ENCODE measurements at places on chromosomes 3 and 15. TPM values are rescaled to one million over a fixed set of nuclear protein-coding genes. Genes with fewer than 3 reads are reported as not detected.

DNA sequence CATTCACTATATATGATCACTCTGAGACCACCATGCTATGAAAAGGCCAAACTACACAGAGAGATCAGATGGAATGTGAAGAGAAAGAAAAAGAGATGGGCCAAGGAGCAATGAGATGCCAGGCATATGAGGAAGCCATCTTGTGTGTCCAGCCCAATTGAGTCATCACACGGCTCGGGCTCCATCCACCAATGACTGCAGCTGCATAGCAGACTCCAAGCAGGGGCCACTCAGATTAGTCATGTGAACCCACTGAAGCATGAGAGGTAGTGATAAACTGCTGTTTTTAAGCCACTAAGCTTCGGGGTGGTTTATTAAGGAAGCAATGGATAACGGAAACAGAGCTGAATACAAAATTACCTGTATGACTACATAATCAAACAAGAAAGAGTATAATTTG is 185.9 kb downstream of the SUCLG2 start:
- H3K4me3 ChIP-seq: no peak overlapping the region
- H3K27ac ChIP-seq: no peak overlapping the region
- DNase-seq: no peak
- no peaks in the 10 kb centered on the region for H3K36me3 ChIP-seq
- H3K4me1 ChIP-seq: no peaks in the 10 kb centered on the region

- no peaks in the 10 kb centered on the region for H3K27me3 ChIP-seq
- H3K4me3 ChIP-seq: no peak overlapping the region
- no peaks in the 10 kb centered on the region for H3K36me3 ChIP-seq
- DNase-seq: no peak
- H3K4me1 ChIP-seq: no peaks in the 10 kb centered on the region
- no peak overlapping the region for H3K27ac ChIP-seq
Measured at GRCh38 chr3:146679995-146680394, 74.8 kb upstream of the PLSCR5 start.

- H3K27me3 ChIP-seq: no peaks in the 10 kb centered on the region
- no peaks in the 10 kb centered on the region for H3K36me3 ChIP-seq
- no peak overlapping the region for H3K27ac ChIP-seq
Measured at GRCh38 chr3:175304404-175304803, 445.3 kb downstream of the NAALADL2 start.

DNA sequence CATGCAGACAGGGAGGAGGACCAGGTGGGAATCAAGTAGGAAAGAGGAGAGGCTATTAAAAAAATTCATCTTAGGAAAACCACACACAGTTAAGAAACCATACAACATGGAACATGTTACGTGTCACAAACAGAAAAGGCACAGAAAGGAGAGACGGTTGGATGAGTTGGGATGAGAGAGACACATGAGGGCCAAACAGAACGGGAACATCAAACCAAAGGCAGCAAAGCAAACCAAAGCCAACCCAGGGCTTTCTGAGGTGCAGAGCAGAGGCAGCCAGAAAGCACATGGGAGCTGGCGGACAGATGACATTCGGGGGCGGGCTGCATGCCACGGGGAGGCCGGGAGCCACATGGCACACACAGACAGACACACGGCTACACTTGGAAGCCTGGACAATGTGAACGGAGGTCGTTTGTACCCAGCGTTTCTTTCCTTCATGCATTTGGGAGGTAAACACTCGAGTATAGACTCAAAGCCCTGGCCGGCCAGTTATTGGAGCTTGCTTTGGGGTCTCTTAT is 8.6 kb upstream of the SEC13 start:
- H3K36me3 ChIP-seq: no peaks in the 10 kb centered on the region
- peak overlapping the region; percentile 66 for H3K27ac ChIP-seq
- no peak overlapping the region for H3K4me3 ChIP-seq
- no peaks in the 10 kb centered on the region for H3K27me3 ChIP-seq
- peak; percentile 65 for DNase-seq

DNA sequence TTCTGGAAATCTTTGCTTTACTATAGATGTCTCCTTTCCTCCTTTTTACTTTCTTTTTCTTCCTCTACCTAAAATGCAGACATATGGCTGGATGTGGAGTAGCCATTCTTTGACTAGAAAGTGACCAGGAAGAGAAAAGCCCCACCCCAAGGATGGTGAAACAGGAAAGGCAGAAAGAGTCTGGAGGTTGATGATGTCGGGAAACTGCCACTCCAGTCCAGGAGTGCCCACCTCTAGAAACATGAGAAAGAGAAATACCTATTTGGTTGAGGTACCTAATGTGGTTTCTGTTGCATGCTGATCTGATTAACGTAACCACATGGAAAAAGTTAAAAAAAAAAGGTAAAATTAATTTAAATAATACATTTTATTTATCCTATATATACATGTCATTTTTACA is 55.2 kb upstream of the SSR3 start:
- no peak for DNase-seq
- no peak overlapping the region for H3K4me3 ChIP-seq
- no peak overlapping the region for H3K27ac ChIP-seq

GRCh38 chr3:100403362-100404249 is 2.3 kb downstream of the LNP1 start:
- no peaks in the 10 kb centered on the region for H3K36me3 ChIP-seq
- no peaks in the 10 kb centered on the region for H3K27me3 ChIP-seq
- DNase-seq: no peak
- H3K4me3 ChIP-seq: peak overlapping the region; percentile 84
- H3K27ac ChIP-seq: no peak overlapping the region

DNA sequence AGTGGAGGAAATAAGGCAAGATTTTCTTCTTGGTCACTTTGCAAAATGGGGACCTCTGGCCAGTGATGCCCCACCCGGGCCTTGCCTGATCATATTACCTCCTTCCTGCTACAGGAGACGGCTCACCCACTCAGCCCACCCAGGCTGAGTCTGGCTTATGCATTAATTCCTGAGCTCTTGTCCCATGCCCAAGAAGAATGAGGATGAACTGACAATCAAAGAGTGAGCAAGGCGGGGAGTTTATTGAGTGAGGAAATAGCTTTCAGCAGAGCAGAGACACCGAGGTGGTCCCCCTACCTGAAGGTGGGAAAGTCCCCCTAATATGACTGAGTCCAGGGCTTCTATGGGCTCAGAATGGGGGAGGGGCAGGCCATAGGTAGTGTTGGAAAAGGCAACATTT is 107.5 kb downstream of the EOMES start:
- no peak overlapping the region for H3K27ac ChIP-seq
- DNase-seq: no peak
- no peak overlapping the region for H3K4me3 ChIP-seq
- no peaks in the 10 kb centered on the region for H3K36me3 ChIP-seq
- no peaks in the 10 kb centered on the region for H3K4me1 ChIP-seq

- no peaks in the 10 kb centered on the region for H3K36me3 ChIP-seq
- no peak within 1 kb of the TSS for H3K27ac ChIP-seq
- no peaks in the 10 kb centered on the region for H3K4me1 ChIP-seq
Measured at GRCh38 chr15:40238532-40239403, at the start of gene PAK6. TSS of gene PAK6 (plus strand) at chr15:40239063. CDS start at chr15:40264786, 25,723 bp downstream.

DNA sequence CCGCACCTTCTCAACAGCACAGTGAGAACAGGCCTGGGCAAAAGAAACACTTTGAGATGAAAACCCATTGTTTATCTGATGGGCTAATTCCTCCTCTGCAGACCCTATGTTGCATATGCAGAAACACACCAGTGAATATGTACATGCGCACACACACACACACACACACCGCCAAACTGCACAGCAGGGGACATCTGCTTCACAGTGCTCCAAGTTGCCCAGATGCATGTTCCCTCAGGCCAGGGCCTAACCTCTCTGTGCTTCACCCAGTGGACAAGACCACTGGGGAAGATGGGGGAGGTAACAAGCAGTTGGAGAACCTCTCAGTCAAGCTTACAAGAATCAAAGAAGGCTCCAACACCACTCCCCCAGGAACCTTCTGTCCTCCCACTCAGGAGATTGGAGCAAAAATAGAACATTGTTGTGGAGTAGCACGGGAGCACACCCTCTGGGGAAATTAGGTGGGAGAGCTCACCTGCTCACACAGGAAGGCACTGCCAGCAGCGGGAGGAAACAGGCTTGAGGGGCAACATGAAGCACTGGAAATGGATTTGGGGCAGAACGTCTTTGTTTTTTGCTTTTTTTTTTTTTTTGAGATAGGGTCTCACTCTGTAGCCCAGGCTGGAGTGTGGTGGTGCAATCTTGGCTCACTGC is 13.0 kb downstream of the HCN4 start:
- no peaks in the 10 kb centered on the region for H3K27me3 ChIP-seq
- DNase-seq: no peak
- no peak overlapping the region for H3K27ac ChIP-seq

DNA sequence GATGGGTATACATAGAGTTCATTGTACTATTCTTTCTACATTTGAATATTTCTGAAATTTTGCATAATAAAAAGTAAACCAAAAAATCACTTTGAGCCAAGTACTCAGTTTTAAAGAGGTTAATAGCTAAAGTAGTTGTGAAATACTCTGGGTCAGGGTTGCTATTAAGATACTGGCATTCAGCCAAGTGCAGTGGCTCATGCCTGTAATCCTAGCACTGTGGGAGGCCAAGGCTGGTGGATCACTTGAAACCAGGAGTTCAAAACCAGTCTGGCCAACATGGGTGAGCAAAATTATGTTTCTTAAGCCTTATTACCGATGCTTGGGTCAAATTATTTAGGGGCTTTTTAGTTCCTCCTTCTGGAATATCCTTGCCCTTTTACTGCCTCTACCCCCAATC is 122.0 kb upstream of the MELTF start:
- peak; percentile 41 for DNase-seq
- H3K4me1 ChIP-seq: peaks cover 15% of the 10 kb centered on the region
- H3K27me3 ChIP-seq: no peaks in the 10 kb centered on the region
- no peak overlapping the region for H3K4me3 ChIP-seq
- no peak overlapping the region for H3K27ac ChIP-seq

GRCh38 chr15:99704444-99704838 is 28.8 kb downstream of the LYSMD4 start:
- no peaks in the 10 kb centered on the region for H3K36me3 ChIP-seq
- peak overlapping the region; percentile 82 for H3K27ac ChIP-seq
- H3K4me1 ChIP-seq: peaks cover 41% of the 10 kb centered on the region
- H3K27me3 ChIP-seq: no peaks in the 10 kb centered on the region
- peak; percentile 44 for DNase-seq

Gene TGM4
- total RNA-seq: not detected

Gene GOLGA8T
- not detected for total RNA-seq

Gene TNFSF10
- total RNA-seq: 21.1 TPM

Data from gastrocnemius medialis (tissue), 4 donors.